ENCODE measurements at places on chromosomes 16 and 17. TPM values are rescaled to one million over a fixed set of nuclear protein-coding genes. Genes with fewer than 3 reads are reported as not detected.

- DNase-seq = no peak
Observed at GRCh38 chr17:20300436-20300934, 166.9 kb downstream of the LGALS9B start.

GRCh38 chr17:49459401-49459984 lies 35.6 kb upstream of the NGFR start:
- DNase-seq = no peak

GRCh38 chr16:938136-938535 lies 32.6 kb downstream of the LMF1 start:
- DNase-seq = no peak

- DNase-seq = no peak
Observed at GRCh38 chr17:49482144-49482817, 12.8 kb upstream of the NGFR start.

GRCh38 chr16:84514295-84514873 lies 9.9 kb upstream of the MEAK7 start:
- DNase-seq = no peak

DNA sequence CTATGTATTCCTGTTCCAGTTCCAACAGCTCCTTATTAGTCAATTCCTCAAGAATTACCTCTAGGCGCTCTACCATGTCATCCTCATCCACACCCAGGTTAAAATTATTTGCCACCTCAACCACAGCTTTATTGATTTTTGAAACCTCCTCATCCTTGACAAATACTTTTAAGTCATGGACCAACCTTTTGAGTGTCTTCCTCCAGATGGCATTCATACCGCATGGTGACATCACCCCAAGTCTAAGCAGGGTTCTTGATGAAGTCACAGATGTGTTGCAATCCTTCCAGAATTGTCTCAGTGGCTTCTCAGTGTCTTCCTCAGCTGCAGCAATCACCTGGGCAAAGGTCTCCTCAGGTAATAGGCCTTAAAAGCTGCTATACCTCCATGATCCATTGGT lies 40.1 kb downstream of the BCL7C start:
- DNase-seq = no peak

GRCh38 chr16:28078261-28078660 lies 14.7 kb upstream of the GSG1L start:
- DNase-seq = no peak

DNA sequence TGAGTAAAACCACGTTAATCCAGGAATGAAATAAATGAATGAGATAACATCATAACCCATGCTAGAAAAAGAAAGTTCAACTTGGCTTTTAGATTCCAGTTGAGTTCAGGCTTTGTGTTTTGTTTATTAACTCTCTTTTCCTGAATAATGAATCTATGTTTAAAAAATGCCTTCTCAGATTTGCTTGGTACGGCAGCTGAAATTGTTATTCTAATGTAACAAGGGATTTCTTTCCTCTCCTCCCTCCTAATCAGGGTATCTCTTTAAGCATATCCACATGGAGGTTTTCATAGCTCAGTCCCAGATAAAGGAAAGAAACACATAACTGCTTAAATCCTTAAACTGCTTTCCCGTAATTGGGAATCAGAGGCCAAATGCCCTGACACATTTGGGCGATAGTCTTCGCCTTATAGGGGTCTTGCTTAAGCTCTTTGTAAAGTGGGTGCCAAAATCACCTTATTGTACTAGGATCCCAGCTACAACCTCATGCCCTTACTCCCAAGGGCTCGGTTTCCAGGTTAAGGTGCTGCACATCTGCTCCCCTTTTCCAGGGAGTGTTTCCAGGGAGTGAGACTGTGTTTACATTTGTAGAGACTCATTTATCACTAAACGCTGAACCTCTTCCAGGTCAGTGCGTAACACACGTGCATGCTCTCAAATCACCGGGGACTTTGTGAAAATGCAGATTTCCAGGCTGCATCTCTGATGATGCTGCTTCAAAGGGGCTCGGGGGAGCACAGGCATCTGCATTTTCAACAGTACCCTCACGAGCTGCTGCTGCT lies 142.8 kb upstream of the FOXF1 start:
- no peak for DNase-seq

DNA sequence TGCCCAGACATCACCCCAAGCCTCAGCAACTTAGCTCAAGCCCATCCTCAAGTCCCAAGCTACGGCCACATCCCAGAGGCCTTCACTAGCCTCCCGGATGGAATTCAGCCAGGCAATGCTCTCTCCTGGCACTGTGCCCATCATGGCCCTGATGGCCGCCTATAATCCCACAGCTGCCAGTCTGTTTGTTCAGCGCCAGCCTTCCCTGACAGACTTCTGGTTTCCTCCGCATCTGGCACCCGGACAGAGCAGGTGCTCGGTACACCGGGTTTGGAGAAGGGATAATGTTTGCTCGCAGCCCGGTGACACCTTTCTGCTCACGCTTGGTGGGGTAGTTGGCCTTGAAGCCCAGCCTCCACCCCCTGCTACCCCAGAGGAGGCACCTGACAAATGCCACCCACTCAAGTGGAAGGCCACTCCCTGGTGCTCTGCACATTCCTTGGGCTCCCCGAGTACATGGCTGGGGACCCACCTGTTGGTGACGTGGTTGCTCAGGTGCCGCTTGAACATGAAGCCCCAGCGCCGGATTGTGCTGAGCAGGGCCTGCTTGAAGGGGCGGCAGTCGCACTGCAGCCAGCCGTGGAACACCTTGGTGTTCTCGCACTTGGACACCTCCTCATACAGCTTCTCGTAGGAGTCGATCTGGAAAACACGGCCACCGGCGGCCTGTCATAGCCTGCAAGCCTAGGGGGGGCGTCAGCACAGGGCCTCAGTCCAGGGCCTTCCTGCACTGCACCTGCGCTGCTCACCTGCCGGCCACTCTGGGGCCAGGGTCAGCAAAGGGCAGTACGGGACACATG lies 47.1 kb downstream of the DNAH17 start:
- DNase-seq = no peak

- no peak for DNase-seq
Observed at GRCh38 chr16:50529334-50529733, 18.9 kb upstream of the NKD1 start.

- DNase-seq = no peak
Observed at GRCh38 chr17:8126491-8127066, 2.7 kb upstream of the HES7 start.

DNA sequence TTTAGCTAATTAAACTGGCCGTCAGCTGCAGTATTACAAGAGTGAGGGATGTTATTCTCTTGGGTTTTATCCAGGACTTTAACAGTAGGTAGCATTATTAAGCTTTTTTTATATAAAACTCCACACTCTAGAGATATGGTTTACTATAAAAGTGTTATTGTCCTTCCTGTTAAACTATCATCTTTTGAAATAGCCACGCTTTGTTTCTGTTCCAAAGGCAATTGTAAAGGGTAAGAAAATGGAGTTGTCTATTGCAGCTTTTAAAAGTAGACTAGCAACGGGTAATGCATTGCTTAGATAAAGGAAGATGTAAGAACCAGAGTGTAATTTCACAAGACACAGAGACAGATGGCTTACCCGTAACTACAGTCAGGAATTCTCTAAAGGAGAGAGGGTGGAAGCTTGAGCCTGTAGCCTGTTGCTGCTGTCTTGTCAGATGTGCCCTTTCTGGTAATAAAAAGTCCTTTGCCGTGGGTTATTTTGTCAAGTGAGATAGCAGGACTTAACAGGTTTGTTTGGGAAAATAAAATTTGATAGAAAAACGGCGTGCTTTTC lies 56.4 kb downstream of the WWOX start:
- DNase-seq = no peak

DNA sequence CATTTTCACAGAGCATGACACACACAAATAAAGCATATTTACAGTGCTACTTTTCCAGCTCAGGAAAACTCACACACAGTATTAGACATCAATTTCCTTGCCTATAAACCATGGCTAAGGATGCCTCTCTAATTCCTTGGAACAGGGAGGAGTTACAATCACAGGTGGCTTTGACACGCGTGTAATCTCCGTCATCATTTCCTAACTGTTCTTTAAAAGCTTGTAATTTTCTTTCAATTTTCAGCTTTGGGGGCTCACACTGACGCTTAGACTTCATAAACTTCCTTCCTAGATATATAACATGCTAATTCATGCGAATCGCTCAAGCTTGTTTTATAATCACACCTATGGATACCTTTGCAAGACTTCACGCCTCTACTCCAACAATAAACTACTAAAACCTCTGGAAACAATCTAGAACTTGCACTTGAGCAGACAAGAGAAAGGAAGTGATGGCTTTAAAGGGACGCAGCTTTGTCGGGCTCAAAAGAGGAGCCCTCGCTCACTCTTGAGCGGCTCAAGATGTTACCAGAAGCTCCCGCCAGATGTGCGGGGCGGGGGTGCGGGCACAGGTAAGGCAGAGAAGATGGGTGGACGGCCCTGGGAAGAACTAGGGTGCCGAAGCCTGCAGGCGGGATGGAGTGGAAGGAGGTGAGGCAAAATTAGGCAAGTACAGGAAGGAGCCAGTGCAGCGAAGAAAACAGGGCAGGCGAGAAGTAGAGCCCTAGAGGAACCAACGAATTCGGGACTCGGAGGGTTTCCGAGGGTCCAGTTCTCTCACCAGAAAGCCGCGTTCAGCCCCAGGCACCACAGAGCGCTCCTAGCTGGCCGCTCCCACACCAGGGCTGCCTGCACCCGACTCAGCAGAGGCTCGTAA lies 631 bp downstream of the RETREG3 start:
- no peak for DNase-seq

DNA sequence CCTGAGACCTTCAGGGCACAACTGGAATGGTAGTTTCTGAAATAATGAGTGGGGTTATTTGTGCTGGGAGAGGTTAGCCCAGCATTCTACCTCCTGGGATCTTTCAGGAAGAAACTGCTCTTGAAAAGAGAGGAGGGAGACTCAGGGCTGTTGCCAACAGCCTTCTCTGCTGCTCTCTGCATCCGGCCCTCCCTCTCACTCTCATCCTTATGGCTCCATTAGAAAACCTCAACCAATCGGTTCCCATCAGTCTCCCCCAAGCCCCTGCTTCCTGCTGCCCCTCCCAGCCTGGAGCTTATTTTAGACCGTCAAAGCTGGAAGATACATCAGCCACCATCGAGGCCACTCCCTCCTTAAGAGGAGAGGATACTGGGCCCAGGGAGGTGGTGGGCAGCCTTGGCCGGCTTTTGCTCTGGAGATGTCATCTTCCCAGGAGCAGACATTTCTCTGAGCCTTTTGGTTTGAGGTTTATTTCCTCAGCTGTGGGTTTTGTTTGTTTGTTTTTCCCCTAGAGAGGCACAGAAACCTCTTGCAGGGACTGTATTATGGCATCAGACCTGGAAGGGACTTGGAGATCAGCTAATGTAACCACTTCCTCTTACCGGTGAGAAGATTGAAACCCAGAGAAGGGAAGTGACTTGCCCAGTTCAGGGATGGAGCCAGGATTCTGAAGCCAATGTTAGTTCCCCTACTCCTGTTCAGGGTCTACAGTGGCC lies 2.7 kb downstream of the MPRIP start:
- peak; percentile 62 for DNase-seq

DNA sequence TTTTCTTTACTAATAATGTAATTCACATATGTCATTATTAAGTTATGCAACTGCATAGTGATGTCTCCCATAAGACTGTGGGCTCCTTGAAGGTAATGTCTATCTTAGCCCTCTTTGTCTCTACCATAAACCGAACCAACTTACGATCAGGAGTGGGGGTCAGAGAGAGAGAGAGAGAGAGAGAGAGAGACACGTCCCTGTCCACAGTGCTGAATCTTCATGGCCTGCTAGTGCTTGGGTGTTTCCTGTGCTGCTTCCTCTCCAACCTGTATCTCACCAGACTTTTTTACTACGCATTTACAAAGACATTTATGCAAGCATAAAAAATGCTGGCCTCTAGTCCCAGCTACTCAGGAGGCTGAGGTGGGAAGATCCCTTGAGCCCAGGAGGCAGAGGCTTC lies 52.2 kb upstream of the HAPSTR1 start:
- DNase-seq = peak; percentile 28

DNA sequence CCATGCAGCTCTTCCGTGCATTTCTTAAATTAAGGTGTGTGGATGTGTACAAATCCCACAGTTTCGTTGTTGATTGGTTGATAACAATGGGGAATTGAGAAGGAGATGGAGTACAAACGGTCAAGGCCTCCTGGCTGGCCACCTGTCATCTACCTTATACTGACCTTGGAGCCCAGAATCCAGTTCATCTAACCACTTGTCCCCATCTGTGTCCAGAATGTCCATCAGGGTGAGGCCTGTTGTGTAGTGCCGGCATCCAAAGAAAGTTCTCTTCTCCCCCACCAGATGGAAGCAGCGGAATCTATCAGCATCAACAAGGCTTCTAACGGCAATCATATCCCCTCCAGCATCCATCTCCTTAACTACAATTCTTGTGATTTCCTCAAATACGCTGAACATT lies 1.5 kb downstream of the GSDMB start:
- DNase-seq = no peak

DNA sequence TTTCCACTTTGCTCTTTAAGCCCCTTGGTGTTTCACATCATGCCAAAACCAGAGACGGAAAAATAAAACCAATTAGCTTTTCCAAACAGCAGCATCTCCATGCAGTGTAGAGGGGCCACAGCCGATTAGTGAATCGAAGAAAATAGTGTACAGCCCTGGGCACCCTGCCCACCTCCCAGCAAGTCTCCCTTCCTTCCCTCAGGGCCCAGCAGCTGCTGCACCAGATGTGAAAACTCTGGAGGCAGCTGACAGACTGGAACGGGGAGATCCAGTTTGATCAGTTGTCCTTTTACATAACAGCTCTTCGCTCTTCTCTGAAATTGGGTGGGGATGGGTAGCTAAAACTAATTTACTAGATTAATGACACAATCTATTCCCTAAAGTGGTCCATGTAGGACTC lies 19.3 kb downstream of the TMEM11 start:
- no peak for DNase-seq

The DBF4B gene
- 4.8 TPM for total RNA-seq

The GNG13 gene
- total RNA-seq = not detected

The KRT33B gene
- not detected for total RNA-seq
